Stimulated activated CD4-positive, alpha-beta T cell treated with anti-CD3 and anti-CD28 coated beads, Interleukin-15, amount 100 ng/mL, for 48 hours (primary cell): ENCODE measurements at places on chromosomes 13 and 19.

DNA sequence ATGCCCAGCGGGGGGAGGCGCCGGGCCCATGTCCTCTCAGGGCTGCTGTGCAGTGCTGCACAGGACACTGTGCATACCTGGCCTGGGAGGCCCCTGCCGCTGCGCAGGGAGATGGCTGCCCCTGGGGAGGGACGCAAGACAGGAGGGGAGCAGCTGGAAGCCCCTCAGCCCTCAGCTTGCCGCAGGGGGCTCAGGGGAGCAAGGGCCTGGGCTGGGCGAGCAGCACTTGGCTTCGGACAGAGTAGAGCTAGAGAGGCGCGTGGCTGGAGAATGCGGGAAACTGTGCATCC is 10.9 kb downstream of the CHERP start:
- DNase-seq: no peak

GRCh38 chr13:83819156-83819555 is 63.1 kb downstream of the SLITRK1 start:
- no peak for DNase-seq

- no peak for DNase-seq
Observed at GRCh38 chr13:73913079-73913740, 221.0 kb downstream of the KLF12 start.

DNA sequence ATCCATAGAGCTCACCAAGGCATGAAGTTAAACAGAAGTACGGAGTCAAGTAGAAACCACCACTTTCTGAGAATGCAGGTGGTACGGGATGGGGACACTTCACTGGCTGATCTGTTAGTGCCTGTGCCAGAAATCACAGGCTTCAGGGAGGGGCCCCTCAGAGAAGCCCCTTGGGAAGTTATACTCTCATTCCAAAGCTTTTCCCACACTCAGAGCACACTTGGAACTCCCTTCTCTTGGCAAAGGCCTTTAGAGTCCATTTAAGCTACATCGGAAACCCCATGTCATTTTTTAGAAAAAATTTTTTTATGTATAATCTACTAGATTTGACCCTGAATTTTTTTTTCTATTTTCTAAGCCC is 80.7 kb upstream of the WASF3 start:
- DNase-seq: no peak

DNA sequence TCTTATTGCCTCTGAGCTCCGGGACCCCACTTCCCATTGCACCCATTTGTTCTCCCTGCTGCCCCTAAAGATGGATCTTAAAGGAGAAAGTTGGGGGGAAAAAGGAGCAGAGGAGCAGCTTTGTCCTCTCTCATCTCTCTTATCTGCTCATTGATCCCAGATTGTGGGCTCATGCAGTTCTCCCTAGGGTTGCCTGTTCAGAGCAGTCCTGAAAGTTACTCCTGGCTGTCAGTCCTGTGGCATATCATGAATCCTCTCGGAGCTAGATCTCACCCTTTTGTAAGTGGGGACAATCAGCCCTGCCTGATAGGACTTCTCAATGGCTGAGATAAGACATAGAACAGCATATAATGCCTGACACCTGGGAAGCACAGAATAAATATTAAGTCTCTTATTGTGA is 440.3 kb downstream of the IRS2 start:
- no peak for DNase-seq

- DNase-seq: no peak
Observed at GRCh38 chr19:47740866-47741519, 4.4 kb upstream of the NOP53 start.

- no peak for DNase-seq
Observed at GRCh38 chr13:77620138-77620537, 77.3 kb upstream of the SLAIN1 start.

DNA sequence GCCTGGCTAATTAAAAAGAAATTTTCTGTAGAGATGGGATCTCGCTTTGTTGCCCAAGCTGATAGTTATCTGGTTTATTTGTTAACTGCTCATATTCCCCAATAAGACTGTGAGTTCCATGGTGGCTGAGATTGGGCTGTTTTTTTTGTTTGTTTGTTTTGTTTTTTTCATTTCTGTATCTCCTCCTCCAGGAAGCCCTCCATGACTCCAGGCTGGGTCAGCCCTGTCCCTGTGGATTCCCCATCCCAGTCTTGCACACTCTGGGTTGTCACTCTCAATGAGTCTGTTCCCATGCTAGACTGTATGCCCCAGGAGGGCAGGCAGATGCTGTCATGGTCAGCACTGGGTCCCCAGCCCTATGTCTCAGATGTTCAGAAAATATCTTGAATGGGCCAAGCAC is 2.9 kb downstream of the EML2 start:
- DNase-seq: no peak

GRCh38 chr19:58560007-58560887 is 1.8 kb upstream of the UBE2M start:
- no peak for DNase-seq

- DNase-seq: no peak
Observed at GRCh38 chr13:67437244-67437643, 207.1 kb upstream of the PCDH9 start.

DNA sequence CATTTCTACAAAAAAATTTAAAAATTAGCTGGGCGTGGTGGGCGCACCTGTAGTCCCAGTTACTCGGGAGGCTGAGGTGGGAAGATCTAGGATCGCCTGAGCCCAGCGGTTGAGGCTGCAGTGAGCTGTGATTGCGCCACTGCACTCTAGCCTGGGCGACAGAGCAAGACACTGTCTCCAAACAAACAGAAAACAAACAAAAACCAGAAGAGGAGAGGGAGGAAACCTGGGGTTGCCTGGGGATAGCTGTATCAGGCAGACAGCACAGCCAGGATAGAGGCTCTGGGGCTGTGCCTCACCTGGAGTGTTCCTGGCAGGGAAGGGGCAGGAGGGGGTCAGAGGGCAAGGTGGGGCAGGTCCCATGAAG is 2.6 kb upstream of the POLR2E start:
- DNase-seq: no peak

- peak; percentile 92 for DNase-seq
Observed at GRCh38 chr19:1131718-1132551, 28.1 kb downstream of the GPX4 start.

DNA sequence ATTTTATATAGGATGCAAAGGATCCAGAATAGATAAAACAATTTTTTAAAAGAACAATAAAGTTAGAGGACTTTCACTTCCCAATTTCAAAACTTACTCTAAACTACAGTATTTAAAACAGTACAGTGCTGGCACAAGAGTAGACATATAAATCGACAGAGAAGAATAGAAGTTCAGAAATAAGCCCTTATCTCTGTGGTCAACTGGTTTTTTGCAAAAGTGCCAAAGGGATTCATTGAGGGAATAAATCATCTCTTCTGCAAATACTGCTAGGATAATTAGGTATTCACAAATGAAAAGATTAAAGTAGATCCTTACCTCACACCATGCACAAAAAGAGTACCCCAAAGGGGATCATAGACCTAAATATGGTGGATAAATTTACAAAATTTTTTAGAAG is 431.0 kb upstream of the HTR2A start:
- no peak for DNase-seq

DNA sequence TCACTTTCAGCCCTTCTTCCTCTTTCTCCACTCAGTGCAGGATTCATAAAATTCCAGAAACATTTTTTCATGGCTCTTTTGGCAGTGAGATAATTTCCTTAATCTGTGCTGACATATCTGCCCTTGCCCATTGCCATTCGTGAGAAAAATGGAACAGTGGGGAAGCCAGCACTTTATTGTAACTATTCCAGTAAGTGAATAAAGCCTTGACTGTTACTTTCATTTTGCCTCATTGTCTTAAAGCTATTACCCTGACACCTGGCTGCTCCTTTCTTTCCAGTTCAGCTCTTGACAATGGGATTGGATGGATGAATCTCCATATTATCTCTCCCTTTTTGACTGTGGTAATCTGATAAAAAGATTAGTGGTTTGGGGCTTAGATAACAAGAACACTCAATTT is 1068.1 kb upstream of the PCDH20 start:
- DNase-seq: no peak

DNA sequence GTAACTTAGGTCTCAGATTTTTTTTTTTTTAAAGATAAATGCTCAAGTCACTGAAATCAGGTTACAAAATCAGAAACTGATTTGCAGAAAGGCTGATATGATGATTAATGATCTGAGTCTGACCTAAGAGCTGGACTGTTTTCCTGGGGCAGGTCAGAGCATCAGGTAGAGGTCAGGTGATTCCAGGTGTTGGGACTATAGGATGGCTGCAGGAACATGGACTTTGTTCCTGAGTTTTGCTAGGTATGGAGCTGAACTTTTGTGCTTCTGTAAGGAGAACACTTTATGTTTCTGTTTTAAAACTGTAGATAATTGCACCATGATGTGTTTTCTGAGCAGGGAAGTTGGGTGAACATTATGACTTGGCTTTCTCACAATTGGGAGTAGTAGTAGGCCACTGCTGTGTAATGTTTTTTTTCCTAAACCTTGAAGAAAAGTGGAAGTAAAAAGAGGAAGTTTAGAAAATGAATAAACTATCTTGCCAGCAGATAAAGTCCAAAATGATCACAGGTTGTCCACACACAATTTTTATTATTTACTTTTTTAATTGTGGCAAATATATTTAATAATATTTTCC is 297.2 kb downstream of the DCT start:
- DNase-seq: no peak

- no peak for DNase-seq
Observed at GRCh38 chr19:20287070-20287469, 120.1 kb downstream of the ZNF486 start.

DNA sequence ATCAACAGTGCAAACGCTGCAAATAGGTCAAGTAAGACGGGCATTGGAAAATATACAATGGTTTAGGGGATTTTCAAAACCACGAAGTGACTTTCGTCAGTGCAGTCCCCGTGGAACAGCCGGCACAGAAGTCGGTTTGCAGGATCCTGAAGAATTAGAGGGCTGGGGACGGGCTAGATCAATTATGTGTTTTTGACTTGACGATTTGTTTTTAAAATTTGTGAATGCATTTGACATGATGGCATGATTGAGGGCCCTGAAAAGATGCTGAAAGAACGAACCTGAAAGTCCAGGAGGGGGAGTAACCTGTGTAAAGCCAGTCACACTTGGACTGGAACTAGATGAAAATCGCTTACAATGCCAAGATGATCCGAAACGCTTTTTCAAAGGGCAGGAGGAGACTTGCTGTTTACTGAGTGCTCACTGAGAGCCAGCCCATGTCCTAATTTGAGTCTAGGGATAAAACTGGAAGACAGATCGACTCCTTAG is 8.9 kb upstream of the DGKH start:
- no peak for DNase-seq

DNA sequence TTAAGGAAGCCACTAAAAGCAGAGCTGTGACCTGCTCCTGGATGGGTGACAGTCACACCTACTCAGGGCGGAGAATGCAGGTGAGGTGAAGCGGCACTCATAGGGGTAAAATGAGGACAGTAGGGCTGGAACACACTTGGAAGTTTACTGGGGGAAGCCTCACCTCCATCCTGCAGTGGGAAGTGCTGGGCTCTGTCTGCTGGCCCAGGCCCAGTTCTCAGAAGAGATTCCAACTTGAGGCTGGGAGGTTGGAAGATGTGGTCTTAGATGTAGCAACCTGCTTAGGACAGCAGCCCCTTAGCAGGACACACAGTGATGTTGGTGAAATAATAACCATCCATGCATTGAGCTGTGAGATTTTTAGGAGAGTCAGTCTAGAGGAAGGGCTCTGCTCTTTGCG is 4.6 kb downstream of the MEDAG start:
- DNase-seq: no peak
